ENCODE measurements at places on chromosomes 4 and X.

GRCh38 chr4:144371485-144371884, 231.0 kb upstream of the GYPA start:
- no peak for DNase-seq

- no peak for DNase-seq
Observed at GRCh38 chr4:161546902-161547301, 616.9 kb downstream of the FSTL5 start.

- DNase-seq, result no peak
Observed at GRCh38 chrX:155266439-155266838, 2.1 kb upstream of the RAB39B start.

- no peak for DNase-seq
Observed at GRCh38 chrX:47222751-47223350, 4.4 kb downstream of the CDK16 start.

DNA sequence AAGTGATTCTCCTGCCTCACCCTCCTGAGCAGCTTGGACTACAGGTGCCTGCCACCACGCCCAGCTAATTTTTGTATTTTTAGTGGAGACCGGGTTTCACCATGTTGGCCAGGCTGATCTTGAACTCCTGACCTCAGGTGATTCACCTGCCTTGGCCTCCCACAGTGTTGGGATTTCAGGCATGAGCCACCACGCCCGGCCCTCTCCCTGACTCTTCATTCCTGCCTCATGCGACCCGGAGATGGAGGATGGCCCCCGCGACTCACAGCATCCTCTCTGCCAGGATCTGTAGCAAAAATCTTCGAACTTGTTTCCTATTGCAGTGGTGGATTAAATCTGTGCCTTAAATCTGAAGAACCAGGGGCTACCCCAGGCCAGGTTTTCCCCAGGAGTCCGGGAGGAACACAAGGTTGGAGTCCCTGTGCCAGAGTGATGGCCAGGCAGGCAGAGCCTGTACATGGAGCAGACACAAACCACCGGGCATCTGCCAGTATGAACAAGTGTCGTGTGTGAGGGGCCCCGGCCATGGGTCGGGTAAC, 11.5 kb downstream of the CPLX1 start:
- no peak for DNase-seq

GRCh38 chrX:80022363-80023031, 7.9 kb downstream of the TBX22 start:
- no peak for DNase-seq

DNA sequence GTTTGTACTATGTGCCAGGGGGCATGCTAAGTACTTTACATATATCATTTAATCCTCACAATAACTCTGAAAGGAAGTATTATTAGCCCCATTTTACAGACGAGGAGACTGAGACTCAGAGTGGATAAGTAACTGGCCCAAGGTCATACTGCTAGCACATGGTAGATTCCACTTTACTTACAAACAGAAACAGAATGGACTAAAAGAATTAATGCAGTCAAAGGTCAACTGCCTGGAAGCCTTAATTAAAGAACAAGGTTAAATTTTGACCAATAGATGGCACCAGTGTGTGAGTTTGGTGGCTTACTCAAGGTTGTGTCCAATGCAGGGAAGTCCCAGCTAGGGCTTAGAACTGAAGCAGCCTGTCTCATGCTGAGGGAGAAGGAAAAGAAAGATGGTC, 4.7 kb downstream of the RIPPLY1 start:
- no peak for DNase-seq

DNA sequence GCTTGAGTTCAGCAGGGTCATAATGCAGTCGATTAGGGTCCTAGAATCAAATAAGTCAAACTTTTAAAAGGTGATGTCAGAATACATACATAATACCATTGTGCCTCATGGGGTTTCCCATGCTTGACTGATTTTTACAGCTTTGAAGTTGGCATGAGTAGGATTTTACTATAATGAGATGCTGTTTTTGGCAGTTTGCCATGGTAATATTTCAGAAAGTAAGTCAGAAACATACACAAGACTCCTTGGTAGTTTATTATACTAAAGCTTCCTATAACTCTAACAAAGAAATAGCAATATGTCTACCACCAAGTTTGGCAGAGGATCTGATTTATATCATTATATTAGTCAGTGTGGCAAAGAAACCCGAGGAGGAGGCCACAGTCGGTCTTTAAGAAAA, 45.2 kb downstream of the PHKA2 start:
- DNase-seq, result no peak

GRCh38 chr4:67725981-67726380, 25.0 kb upstream of the UBA6 start:
- DNase-seq, result no peak

DNA sequence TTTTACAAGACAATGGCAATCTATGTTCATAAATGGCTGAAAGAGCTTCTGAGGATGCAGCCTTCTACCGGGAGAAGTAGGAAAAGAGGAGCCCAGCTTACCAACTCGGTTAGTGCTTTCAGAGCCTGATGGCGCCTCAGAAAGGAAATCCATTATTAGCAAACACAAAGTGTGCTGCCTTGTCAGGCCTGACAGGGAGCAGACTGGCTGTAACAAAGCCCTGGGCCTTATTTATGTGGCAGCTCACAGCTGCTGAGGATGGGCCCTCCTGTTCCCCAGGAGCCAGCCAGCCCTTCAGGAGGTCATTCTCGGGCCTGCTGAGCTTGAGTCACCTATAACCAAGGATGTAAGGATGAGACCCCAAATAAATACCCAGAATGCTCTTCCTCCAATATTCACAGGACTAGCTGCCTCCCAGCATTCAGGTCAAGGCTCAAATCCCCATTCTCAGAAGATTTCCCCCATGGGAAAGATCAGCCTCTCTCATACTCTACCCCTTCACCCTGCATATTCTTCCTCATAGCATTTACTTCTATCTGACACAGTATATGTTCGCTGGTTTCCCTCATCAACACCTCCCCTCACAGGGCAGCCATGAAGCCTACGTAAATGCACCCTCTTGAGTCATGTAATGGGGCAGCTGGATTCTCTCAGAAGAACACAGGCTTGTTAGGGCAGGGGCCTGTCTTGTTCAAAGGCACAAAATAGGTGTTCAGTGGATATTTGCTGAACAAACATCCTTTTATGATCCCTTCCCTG, 227.0 kb upstream of the RASGEF1B start:
- no peak for DNase-seq

- DNase-seq, result no peak
Observed at GRCh38 chr4:23038626-23039491, 346.1 kb downstream of the GBA3 start.

DNA sequence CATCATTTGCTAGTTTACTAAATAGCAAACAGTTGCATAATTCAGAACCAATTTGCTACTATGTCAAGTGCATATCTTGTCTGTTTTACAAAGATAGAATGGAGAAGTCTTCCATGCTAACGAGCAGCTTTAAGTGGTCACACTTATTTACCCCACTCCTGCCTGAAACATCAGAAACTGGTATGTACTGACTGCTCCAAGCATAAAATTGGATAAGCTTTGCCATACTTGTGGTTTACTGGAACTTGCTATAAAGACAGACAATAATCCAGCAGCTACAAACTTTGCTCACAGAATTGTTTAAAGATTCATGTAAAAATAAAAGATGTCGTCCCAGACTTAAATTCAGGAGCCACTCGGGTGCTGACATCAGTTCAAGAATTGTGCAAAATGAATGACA, 13.3 kb upstream of the CDKL2 start:
- no peak for DNase-seq

DNA sequence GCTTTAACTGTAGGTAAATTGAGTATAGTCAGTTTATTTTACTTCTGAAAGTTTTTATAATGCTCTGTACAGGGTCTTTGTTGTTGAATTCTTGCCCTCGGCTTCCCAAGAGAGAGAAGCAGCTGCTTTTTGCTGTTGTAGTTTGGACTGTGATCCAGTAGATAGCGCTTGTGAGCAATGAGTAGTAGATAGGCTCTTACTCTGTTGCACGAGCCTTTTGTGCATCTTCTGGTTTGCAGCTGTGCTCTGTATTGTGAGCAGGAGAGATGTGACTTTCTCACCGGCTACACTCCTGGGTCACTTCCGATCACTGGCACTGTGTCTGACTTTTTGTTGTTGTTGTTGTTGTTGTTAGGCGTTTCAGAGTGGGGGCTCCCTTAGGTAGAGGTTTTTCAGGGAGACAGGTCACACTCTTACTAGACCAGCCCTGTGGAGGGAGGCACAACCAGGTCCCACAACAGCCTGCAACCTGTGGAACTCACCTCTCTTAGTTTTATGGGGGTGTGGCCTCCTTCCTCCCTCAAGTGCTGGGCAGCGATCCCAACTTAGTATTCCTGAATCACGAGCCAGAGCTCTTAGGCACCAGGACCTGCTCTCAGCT, 822.1 kb upstream of the GALNTL6 start:
- DNase-seq, result peak; percentile 20

DNA sequence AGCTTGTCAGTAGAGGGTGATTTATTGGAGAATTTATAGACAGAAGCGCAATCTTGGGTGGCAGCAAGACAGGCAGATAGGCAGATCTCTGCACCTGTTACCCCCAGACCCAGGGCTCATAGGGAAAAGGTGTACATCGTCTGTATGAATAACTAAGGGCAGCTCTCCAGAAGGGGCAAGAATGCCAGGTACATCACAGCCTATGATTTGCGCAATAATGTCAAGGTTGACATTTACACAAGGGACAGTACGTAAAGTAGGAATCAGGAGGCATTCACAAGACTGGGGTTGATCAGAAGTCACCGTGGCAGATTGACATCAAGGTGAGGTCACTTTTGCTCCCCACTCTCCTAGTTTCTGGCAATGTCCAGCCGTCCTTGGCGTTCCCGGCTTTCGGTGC, 524.1 kb downstream of the TRIML1 start:
- no peak for DNase-seq
